Activated CD4-positive, alpha-beta T cell treated with anti-CD3 and anti-CD28 coated beads, Interleukin-2, amount 10 ng/mL, durations not matched to agents 24 days and 14 days (primary cell): ENCODE measurements at places on chromosomes 1 and 21.
A peak's percentile ranks its signal among the peaks of the same experiment; 100 is the strongest.

DNA sequence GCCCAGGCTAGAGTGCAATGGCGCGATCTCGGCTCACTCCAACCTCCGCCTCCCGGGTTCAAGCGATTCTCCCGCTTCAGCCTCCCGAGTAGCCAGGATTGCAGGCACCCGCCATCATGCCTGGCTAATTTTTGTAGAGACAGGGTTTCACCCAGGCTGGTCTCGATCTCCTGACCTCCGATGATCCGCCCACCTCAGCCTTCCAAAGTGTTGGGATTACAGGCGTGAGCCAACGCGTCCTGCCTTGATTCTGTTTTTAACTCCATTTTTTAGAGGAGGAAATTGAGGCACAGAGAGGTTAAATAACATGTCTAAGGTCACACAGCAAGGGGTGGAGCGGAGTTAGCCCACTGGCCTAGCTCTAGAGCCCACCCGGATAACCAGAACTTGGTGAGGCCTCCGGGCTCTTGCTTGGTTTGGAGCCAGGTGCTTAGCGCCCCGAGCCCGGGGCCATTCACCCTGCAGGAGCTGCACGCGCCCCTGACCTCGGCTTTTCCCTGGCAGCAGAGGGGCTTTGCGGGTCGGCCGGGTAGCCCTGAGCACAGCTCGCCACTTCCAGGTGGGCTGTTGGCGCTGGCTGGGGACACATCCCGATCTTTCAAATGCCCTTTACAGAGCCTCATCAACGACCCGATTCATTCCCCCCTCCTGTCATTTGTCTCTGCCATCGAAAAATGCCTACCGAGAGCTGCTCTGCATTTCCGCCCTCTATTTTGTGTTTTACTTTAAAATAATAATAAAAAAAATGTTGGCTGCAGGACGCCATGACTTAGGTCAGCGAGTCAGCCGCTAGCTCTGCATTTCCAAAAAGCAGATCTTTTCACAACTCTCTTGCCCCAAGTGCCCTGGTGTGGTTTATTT is 11.2 kb downstream of the SIM2 start:
- DNase-seq: no peak

- DNase-seq: no peak
Measured at GRCh38 chr1:166899769-166900168, 23.7 kb upstream of the TADA1 start.

- no peak for DNase-seq
Measured at GRCh38 chr1:209106861-209107260, 476.7 kb upstream of the CAMK1G start.

DNA sequence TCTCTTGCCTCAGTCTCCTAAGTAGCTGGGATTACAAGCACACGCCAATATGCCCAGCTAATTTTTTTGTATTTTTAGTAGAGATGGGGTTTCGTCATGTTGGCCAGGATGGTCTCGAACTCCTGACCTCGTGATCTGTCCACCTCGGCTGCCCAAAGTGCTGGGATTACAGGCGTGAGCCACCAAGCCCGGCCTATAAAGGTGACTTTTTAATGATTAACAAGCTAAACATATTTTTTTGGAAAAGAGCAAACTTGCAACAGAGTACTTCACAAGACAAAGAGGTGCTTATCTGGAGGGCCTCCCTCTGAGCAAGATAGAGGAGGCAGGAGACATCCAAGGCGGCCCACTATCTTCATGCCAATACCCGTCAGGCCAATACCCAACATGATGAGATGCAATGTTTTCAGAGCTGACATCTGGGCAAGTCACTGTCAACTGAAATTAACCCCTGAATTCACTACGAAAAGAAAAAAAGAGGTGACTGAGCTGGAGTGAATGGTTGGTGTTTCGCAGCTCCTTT is 10.5 kb downstream of the BCAR3 start:
- DNase-seq: no peak

DNA sequence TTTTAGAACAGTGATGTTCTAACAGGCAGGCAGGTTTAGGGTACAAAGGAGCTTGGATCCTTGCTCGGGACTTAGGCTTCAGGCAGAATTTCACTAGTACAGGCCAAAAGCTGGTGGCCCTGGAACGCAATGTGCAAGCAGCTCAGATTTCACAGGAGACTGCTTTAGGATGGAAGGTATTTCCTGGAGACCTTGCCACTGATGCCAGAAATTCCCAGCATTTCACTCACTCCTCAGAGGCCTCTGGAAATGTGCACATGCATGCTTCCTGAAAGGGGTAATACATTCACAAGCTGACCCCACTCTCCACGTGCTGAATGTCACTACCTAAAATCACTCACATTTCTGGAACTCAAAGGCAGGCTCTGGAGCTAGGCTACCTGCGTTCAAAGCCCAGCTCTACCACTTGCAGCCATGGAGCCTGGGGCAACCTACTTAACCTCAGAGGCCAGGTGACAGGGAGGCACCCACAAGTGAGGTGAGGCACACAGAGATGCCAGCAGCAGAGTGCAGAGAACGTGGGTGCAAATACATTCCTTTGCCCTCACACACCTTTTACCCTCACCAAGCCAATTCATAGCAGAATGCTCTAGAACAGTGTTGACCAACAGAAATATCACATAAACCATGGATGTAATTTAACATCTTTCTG is 56.5 kb downstream of the CDC7 start:
- DNase-seq: peak; percentile 59

DNA sequence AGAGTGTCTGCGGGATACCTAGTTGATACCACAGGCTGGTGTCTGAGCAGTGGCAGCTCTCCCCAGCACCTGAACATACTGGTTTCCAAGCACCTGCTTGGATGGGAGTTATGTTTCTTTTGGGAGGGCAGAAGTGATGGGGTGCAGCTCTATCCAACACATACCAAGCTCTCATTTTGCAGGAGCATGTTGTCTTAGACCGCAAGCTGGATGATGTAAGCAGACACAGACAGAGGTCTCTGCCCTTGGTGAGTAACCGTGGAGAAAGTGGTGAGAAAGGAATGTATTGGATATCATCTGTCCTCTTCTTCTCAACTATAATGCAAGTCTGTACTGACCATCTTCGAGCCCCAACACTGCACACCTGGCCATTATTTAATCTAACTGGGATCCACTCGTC is 37.4 kb downstream of the ZNF496 start:
- DNase-seq: no peak

GRCh38 chr1:46001081-46001785 is 131.2 kb downstream of the PIK3R3 start:
- no peak for DNase-seq

DNA sequence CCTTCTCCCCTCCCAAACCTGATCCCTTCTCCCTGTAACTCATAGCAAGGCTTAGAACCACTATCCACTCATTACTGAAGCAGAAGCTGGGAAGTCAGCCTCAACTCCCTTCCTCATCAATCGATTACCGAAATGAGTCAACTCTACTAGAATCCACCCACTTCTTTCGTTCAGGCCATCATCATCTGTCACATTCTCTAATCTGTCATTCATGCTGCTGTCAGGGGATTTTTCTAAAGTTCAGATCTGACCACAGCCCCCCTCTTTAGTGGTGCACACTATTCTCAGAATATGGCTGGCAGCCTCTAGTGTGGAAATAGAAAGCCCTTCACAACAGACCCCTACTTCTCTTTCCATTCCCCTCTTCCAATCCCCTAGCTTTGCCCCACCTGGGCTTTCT is 5.1 kb downstream of the NT5C1A start:
- DNase-seq: peak; percentile 78

DNA sequence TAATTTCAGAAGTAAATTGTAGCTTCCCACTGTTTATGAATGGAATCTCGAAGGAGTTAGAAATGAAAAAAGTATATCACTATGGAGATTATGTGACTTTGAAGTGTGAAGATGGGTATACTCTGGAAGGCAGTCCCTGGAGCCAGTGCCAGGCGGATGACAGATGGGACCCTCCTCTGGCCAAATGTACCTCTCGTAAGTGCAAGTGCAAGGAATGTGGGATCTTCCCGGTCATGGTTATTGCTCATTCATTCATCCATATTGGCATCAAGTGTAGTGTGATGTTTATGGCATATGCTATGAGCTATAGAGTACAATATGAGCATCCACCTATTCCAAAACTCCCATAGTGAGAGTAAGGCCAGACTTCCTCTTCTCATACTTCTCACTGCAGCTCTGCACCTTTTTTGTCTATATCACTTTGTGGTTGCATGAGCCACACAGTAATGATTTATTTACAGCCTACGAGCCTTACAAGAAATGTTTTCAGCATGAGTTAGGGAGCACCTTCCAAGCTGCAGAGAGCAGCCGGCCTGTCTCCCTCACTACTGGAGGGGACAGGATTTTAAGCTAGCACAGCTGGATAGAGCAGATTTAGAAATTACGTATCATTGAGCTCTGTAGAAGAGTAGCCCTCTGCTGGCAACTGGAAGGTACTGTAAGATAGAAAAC is 24.9 kb upstream of the CR1L start:
- DNase-seq: peak; percentile 68

DNA sequence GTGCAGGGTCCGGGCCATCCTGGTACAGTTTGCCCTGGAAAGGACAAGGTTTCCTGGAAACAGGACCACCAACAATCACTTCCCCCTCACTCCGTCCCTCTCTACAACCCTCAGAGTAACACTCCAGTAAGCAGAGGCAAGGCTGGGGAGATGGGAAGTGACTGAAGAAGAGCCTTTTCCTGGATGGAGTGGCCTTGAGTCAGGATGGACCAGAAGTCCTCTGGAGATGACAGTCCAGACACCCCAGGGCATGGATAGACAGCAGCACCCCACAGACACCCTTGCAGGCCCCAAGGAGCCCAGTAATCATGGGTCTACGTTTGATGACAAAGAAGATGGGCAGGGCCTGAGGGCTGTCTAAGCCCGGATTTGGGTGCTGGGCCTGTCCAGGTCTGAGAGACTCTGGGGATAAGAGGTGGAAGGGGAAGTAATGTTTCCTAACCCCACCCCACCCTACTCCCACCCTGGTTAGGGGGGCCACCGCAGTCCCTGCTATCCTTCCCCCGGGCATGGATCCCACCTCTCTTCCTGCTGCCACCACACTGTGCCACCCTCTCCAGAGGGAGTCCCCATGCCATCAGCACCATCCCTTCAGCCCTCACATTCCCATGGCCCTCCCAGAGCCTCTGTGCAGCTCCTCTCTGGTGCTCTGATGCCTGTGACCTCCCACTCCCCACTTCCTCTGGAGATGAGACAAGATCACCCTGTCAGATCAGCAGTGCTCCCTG is 7.2 kb upstream of the S100A8 start:
- no peak for DNase-seq

GRCh38 chr1:229148041-229148671 is 122.8 kb upstream of the RAB4A start:
- no peak for DNase-seq

- DNase-seq: no peak
Measured at GRCh38 chr1:170685166-170685565, 21.2 kb downstream of the PRRX1 start.

GRCh38 chr1:173269490-173270230 is 62.5 kb upstream of the TNFSF4 start:
- DNase-seq: no peak

- no peak for DNase-seq
Measured at GRCh38 chr1:230029244-230029941, 37.6 kb upstream of the GALNT2 start.

DNA sequence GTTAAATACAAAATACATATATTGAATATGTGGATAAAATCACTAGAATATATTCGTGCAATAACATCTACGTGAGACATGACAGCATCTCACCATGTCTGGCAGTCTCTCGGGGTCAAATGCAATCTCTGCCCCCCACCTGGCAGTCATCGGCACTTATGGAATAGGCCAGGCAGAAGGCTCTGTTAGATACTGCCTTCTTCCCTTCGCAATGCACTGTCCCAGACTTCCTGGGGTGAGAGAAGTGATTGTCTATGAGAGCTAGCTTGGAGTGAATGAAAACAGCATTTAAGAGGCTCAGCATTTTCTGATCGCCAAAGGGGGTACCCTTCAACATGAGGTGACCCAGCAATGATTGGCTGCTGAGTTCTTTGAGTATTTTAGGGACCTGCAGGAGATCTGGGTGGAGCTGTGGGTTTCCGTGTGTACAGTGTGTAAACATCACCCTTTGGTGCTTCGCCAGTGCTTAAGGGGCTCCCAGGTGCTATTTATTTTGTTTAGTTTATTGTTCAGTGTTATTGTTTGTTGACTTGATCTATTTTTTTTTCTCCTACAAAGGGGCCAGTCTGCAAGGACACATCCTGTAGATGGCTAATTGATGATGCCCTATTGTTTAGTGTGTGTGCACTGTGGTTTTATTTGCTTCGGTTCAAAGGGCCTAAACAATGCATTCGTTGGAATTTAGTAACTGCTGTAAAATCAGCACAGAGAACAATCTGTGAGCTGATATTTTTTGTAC is 10.2 kb downstream of the ERG start:
- no peak for DNase-seq

- peak; percentile 91 for DNase-seq
Measured at GRCh38 chr1:223748773-223749733, 36.7 kb downstream of the CAPN2 start.

- DNase-seq: no peak
Measured at GRCh38 chr1:179058487-179059483, 23.1 kb upstream of the TOR3A start.

DNA sequence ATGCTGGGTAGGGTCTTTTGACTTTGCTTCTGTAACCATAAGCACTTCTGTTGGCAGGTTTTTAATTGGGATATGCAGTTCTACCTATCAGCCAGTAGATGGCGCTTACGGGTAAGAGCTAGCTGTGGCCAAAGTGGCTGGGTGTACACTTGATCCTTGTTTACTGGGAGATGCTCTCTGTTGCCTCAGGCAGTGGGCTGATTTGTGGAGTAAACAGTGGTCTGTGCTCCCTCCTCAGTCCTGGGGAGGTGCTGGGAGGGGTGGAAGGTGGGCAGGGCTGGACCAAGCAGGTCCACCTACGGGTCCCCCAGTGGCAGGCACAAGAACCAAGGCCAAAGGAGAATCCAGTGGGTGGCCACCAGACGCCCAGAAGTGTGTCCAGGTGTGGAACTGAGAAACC is 43.4 kb downstream of the RALGPS2 start:
- DNase-seq: peak; percentile 71

DNA sequence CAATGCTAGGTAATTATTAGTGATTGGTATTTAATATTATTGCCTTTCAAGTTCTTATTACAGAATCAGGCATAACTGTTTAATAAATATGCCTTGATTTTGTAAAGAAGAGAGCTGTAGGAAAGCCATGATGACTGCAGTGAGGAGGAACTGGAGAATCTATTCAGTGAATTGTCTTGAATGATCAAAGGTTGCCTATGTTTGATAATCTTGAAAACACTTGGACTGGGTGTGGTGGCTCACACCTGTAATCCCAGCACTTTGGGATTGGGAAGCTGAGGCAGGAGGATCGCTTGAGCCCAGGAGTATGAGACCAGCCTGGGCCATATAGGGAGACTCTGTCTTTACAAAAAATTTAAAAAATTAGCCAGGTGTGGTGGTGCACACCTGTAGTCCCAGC is 42.4 kb downstream of the FMN2 start:
- DNase-seq: no peak
